T-helper 1 cell (primary cell): ENCODE measurements at places on chromosomes 11 and 22.

GRCh38 chr22:42172773-42173172 lies 42.2 kb upstream of the CYP2D6 start:
- no peak for DNase-seq

DNA sequence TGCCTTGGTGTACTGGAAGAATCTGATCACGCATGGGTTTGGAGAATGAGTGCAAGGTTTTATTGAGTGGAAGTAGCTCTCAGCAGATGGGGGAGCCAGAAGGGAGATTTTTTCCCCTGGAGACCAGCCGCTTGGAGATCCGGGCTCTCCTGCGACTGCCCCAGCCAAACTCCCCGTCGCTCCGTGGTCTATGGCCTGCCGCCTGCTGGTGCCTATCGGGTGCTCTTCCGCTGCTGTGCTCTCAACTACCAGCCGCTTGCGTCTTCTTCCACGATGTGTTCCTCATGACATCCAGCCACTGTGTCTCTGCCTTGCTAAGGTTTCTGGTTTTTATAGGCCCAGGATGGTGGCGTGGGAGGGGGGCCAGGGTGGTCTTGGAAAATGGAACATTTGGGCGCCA lies 145.6 kb upstream of the UBASH3B start:
- no peak for DNase-seq

DNA sequence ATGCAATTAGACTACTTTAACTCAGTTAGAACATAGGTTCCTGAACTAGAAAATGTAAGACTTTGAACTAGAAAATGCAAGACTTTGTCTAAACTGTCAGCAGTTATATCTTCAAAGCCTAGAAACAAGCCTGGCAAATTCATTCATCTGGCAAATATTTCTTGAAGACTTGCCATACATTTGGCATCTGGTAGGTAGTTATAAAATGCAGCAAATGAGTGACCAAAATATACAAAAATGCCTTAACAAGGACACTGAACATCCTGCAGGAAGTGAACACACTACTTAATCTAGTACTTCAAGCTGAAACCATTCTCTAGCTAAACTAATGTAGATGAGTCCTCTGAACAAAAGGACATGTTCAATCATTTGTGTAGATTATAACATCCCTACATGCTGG lies 84.7 kb upstream of the SCUBE2 start:
- DNase-seq, result no peak

- no peak for DNase-seq
Measured at GRCh38 chr22:50299785-50300619, 7.4 kb downstream of the PLXNB2 start.

- no peak for DNase-seq
Measured at GRCh38 chr11:117068303-117068860, 29.8 kb downstream of the SIK3 start.

DNA sequence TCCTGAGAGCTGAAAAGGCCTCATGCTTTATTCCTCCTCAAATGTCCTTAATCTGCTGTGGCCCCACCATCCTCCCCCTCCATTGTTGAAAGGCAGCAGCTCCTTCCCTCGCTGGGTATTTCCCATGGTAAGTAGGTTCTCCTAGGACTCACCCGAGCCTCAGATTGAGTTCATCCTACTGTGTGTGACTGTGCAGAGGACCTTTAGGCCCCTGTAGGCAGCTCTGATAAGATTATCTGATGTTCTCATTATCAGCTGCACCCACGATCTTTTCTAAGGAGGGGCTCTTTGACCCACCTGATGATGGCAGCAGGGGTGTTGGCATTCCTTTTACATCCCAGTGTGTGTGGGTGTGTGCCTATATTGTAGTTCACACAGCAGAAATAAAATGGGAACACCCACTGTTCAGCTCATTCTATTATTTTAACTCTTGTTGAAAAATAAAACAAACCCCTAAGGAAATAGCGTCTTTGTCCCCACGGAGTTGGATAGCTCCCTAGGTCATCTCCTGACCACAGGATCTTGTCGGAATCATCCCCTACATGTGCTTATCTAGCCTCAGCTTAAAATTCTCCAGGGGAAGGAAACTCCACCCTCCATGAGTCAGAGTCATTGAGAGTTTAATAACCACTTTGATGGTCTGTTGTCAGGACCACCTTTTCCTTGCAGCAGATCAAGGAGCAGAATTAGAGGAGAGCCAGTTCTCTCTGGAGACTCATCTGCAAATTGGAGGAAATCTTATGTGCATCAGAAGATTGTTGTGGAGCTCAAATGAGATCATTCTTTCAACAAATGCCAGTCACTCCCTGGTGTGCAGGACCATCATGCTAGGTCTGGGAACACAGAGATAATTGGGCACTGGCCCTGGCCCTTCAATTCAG lies 19.3 kb downstream of the ENDOD1 start:
- DNase-seq, result no peak

DNA sequence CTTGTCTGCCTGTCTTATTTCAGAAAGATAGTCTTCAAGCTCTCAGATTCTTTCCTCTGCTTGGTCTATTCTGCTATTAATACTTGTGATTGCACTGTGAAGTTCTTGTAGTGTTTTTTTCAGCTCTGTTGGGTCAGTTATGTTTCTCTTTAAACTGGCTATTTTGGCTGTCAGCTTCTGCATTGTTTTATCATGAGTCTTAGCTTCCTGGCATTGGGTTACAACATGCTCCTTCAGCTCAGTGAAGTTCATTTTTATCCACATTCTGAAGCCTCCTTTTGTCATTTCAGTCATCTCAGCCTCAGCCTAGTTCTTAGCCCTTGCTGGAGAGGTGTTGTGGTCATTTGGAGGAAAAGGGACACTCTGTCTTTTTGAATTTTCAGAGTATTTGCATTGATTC lies 15.5 kb upstream of the DEPDC7 start:
- no peak for DNase-seq

DNA sequence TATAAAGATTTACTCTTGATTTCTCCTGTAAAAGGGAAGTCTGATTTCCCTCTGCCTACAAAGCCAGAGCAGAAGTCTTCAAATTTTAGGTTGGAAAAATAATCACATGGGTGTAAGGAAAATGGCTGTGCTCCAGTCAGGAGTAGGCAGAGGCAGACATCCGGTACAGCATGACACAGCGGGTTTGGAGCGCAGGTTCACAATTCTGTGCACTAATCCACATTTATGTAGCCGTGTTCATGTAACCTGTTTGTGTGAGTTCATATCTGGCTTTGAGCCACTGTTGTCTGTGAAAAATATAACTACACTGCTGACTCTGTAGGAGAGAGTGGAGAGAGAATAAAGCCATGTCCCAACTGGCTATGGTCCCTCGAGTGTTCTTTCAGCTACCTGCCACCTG lies 248.0 kb downstream of the CASP12 start:
- DNase-seq, result no peak

DNA sequence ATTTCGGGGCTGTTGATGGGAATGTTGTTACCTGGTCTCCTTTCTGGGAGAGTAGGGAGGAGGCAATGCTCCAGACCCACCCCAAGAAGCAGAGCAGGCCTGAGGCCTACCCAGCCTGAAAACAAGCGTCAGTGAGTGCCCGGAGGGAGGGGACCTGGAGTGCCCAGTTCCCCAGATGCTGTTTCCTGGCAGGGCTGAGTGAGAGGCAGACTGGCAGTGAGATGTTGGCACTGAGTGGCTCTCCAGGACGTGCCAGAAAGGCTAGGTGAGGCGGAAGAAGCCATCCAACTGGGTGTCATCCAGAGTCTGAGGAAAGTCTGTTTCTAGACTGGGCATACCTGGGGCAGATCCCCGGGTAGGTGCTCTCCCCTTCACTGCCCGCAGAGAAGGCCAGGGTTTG lies 1.3 kb downstream of the POU2F3 start:
- no peak for DNase-seq

GRCh38 chr11:96219981-96220623 lies 122.9 kb downstream of the MAML2 start:
- no peak for DNase-seq
